GM12864 (cell line): ENCODE measurements at places on chromosomes 2 and 18.

DNA sequence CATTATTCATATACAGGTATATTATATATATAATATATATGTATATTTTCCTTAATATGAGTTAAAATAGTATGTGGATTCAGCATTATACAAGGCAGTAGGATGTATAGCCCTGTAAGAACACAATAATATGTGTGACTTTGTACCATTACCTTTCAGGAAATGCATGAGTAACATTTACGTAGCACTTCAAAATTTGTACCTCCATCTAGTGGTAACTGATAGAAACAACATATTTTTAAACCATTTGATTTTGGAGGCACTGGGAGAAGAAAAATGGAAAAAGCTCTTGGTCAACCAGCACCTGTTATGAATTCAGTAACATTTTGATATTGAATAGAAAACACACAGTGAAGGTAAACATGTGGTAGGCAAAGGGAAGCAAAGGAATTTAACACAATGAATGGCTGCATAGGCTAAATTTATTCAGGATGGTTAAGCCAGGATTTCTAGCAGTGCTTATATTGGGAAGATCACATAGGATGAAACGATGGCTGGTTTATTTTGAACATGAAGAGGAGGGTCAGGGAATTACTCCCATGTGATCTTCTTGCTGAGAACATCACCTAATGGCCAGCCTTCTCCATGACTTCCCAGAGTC, 565.5 kb downstream of the CCDC85A start:
- no peak for DNase-seq

GRCh38 chr18:44259610-44260009, 421.1 kb upstream of the SETBP1 start:
- DNase-seq = no peak

DNA sequence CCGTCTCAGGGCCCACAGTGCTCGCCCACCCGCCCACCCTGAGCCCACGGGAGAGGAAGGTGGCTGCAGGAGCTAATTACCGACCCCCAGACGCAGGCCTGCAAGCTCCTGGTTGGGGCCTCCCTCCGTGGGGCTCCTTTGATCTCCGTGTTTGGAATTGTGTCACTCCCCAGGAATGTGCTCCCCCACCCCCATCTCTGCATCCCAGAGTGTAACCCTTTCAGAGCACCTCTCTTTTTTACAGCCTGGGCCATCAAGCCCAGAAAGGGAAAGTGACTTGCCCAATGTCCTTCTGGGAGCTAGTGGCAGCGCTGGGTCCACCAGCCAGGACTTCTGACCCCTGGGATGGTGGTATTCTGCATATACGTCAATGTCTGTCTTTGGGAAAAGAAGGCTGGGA, 335.1 kb downstream of the CYRIA start:
- DNase-seq = no peak

GRCh38 chr2:42959234-42960001, 167.0 kb upstream of the HAAO start:
- DNase-seq = no peak

- no peak for DNase-seq
Observed at GRCh38 chr2:26978061-26978596, 7.7 kb downstream of the MAPRE3 start.

DNA sequence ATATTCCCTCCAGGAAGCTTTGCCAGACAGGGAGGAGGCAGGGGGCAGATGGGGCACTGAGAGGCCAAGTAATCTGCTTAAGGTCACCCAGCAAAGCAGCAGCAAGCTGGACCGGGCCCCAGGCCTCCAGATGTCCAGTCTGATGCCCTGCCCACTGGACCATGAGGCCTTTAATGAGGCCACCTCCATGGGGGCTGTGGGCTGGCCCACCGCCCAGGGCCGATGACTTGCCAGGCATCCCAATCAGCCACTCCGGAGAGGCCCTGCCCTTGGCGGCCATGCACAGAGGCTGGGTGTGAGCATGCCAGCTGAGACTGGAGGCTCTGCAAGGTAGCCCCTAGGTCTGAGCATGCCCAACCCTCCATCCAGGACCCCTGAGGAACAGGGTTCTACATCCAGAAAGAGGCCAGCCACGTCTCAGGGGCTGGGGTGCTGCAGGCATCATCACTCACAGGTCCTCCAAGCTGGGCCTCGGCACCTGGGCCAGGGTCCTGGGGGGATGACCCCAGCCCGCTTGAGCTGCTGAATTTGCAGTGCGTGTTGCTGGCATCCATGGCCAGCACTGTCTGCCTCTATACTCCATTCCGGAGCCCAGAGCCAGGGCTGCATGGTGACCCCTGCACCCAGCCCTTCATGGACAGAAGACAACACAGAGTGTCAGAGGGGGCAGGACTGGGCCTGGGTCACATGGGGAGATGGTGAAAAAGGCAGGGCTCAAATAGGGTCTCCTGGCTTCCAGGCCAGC, 164.2 kb downstream of the INHBB start:
- no peak for DNase-seq

DNA sequence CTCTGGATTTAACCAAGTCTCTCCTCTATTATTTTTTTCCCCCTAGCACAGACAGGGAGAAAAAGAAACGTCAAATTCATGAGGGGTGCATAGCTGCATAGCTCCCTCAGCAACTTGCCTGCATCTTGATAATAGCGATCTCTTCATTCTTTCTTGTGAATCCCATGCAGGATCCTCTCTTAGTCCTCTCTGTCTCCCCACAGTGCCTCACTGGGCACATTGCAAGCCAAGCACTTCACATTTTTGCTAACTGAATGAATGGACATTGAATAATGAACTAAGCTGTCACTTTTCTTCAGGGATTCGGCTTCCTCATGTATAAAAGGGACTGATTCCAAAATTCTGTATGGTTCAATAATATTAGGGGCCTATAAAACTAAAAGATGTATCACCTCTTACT, 2.9 kb upstream of the EPB41L3 start:
- DNase-seq = no peak

GRCh38 chr2:67515056-67515455, 117.9 kb downstream of the ETAA1 start:
- no peak for DNase-seq

DNA sequence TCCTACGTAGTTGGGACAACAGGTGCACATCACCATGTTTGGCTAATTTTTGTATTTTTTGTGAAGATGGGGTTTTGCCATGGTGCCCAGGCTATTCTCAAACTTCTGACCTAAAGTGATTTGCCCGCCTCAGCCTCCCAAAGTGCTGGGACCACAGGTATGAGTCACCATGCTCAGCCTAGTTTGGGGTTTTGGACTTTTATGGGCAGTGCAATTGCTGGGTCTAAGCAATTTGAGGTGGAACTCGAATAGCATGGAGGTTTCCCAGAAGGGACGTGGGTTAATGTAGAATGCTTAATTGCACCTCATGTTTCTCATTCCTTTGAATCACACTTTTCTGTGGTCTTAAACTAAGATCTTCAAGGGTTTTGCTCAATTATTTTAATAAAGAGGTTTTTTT, 102.3 kb upstream of the EPHA4 start:
- DNase-seq = no peak

- no peak for DNase-seq
Observed at GRCh38 chr18:75052475-75052874, 156.5 kb downstream of the PTGR3 start.

GRCh38 chr2:27171351-27171848, 22.6 kb downstream of the TCF23 start:
- no peak for DNase-seq

GRCh38 chr18:68847219-68847837, 49.4 kb downstream of the CCDC102B start:
- no peak for DNase-seq

DNA sequence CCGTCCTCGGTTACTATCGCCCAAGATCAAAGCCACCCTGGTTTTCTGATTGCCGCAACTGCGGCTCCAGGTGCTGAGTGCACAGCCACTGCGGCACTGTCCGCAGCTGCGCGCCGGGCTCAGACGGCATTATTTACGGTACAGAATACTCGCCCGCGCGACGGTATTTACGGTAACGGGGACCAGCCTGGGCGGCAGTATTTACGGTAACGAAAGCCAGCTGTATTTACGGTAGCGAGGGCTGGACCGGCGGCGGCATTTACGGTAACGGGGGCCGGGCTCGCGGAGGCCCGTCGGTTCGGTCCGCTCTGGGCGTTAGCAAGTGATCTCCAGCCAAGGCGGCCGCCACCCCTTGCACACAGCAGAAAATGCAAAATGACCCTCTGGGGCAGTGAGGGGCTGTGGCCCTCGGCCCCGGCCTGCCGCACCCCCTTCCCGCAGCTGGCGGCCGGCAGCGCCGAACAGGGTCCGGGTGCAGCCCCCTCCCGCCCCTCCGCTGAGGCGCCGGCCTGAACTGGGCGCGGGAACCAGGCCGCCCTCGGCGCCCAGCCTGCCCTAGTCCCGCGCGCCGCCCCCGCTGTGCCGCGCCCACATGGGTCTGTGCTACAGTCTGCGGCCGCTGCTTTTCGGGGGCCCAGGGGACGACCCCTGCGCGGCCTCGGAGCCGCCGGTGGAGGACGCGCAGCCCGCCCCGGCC, at the start of gene GNAL:
GNAL (plus strand) TSS at position 293 of the 697 bp plus-strand sequence; CDS start at position 593, 300 bp downstream.
- DNase-seq = peak; percentile 47

DNA sequence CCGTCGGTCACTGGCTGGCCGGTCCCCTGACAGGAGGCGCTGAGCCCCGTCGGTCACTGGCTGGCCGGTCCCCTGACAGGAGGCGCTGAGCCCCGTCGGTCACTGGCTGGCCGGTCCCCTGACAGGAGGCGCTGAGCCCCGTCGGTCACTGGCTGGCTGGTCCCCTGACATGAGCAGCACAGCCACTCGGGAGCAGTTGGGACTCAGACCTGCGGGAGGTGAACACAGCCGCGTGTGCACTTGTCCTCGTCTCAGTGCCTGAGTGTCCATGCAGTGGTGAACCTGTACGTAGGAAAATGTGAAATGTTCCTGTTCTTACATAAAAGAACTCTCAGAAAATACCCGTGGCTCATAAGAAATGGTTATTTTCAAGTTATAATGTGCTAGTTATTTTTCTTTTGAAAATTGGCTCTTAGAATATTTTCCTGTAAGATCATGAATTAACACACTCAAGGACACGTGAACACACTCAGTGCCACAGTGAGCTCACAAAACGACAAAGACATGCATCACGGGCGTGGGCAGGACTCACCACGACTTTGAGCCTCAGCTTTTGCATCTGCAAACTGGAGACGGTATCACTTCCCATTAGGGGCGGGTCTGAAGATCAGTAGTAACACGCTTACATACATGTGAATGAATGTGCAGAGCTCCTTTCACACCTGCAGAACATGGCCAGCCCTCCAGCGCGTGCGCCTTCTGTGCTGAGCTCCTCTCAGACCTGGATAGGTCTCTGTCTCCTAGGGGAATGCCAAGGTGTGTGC, 21.1 kb upstream of the NFATC1 start:
- peak; percentile 67 for DNase-seq

GRCh38 chr2:207216457-207216856, 50.7 kb upstream of the KLF7 start:
- no peak for DNase-seq

DNA sequence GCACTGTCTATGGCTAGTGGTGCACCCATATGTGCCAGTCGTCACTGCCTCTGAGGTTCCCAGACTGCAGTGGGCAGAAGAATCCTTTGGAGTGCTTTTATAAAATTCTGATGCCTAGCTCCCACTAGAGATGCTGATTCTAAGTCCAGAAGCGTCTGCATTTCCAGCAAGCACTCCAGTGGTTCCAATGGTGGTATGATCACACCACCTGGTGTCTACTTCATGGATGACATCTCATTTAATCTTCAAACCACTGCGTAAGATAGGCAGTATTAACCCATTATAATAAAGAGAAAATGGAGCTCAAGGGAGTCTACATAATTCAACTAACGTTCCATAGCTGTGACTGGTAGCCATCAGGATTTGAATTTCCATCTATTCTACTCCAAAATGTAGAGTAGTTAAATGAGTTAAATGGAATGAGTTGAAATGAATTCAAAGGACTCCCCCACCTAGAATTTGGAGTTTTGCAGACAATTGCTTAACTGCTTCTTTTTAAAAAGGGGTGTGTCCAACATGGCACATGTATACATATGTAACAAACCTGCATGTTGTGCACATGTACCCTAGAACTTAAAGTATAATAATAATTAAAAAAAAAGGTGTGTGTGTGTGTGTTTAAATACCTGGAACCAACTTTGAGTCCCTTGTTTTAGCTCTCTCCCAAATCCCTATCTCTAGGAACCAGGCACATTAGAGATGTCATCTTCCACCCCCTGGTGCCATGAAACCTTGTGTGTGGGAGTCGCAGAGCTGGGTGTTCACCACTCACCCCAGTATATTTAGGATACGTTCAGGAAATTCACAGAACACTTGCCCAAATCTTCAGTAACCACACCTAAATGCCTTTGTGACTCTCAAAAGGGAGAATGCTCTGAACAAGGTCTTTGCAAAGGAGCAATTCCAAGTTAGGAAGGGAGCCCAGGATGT, 14.1 kb downstream of the LAMA3 start:
- DNase-seq = no peak

GRCh38 chr18:29181151-29181901, 1004.4 kb upstream of the CDH2 start:
- no peak for DNase-seq

DNA sequence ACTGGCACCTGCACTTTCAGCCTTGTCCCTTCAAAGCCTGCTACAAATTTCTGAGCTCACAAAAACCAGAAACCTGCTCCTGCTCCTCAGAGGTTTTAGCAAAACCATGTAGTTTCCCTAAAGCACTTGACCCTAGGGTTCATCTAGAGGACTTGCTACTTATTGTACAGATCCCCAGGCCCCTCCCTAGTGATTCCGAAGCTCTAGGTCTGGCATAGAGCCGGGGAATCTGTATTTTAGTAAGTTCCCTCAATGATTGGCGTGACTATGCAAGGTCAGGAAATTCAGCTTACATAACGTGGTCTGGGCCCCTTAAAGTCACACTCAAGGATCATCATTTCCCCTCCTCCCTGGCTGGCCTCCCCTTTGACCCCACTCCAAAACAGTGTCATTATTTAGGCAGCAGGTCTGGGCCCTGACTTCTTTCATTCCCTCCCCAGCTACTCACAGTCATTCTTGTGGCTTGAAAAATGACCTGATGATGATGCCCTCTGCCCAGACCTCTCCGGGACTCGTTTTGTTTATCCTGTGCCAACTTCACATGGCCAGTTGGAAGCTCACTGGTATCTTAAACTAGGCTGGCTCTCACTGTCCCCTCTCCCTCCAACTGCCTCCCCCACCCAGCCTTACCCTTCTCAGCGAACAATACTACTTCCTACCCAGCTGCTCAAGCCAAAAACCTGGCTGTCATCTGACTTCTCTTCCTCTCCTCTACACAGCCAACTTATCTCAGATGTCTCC, 36.0 kb downstream of the WDFY1 start:
- no peak for DNase-seq

- DNase-seq = peak; percentile 61
Observed at GRCh38 chr2:218046238-218046637, 22.8 kb upstream of the RUFY4 start.

- DNase-seq = no peak
Observed at GRCh38 chr18:76467371-76468190, 27.5 kb downstream of the ZNF516 start.

- no peak for DNase-seq
Observed at GRCh38 chr18:29874519-29875098, 1167.9 kb downstream of the DSC3 start.
